ENCODE measurements at places on chromosomes 12 and 14. TPM values are rescaled to one million over a fixed set of nuclear protein-coding genes. Genes with fewer than 3 reads are reported as not detected.

DNA sequence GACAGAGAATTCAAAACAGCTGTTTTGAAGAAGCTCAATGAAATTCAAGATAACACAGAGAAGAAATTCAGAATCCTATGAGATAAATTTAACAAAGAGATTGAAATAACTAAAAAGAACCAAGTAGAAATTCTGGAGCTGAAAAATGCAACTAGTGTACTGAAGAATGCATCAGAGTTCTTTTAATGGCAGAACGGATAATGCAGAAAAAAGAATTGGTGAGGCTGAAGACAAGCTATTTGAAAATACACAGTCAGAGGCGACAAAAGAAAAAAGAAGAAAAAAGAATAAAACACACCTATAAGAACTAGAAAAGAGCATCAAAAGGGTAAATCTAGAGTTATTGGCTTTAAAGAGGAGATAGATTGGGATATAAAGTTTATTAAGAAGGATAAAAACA, 103.3 kb downstream of the INSM2 start:
- DNase-seq = no peak

Gene GLS2
- total RNA-seq = 7.0 TPM

- DNase-seq = no peak
These were observed 49.2 kb upstream of the BCAT1 start for GRCh38 chr12:24997970-24998582.

DNA sequence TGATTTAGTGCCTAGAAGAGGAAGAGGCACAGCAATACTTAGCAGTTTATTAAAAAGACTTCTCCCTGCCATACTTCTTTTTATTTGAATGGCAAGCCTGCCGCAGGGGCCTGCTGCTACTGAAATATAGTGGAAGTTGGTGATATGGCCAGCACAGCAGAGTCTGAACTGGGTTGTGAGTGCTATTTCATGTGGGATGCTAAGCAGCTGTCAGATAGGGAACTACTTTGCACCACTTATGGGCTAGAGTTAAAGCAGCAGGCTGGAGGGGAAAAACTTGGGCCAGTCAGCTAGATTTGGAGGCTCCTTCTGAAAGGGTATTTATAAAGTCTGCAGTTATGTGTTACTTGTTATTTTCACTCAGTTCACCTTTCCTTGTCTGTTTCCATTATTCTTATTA, 299.0 kb upstream of the E2F7 start:
- no peak for DNase-seq

Gene GPD1
- total RNA-seq = 9.0 TPM

Gene TAS2R43
- total RNA-seq = 1.0 TPM

DNA sequence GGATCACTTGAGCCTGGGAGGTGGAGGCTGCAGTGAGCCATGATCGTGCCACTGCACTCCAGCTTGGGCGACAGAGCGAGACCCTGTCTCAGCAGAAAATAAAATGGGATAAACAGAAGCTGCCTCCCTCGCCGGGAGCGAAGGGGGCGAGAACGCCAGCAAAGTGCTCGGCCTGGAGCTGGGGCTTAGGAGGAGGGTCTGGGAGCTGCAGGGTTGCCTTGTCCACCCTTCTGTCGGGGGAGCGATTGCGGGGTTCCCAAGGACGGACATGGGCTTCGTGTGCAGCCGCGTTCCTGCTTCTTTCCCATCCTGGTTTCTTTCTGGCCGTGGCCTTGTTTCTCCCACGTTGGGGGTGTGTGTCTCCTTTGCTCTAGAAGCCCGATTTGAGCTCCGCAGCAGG, 27.9 kb upstream of the MLXIP start:
- DNase-seq = no peak

Gene C3AR1
- not detected for total RNA-seq

GRCh38 chr14:104939666-104940410, 15.2 kb downstream of the PLD4 start:
- peak; percentile 50 for DNase-seq

Data from type B pancreatic cell (in vitro differentiated cells).